Activated naive CD4-positive, alpha-beta T cell treated with anti-CD3 and anti-CD28 coated beads, Interleukin-2, amount 50 U/mL, for 16 hours (primary cell): ENCODE measurements at places on chromosomes 16 and 17.

- no peak for DNase-seq
Observed at GRCh38 chr17:17830740-17831207, 6.0 kb downstream of the SREBF1 start.

DNA sequence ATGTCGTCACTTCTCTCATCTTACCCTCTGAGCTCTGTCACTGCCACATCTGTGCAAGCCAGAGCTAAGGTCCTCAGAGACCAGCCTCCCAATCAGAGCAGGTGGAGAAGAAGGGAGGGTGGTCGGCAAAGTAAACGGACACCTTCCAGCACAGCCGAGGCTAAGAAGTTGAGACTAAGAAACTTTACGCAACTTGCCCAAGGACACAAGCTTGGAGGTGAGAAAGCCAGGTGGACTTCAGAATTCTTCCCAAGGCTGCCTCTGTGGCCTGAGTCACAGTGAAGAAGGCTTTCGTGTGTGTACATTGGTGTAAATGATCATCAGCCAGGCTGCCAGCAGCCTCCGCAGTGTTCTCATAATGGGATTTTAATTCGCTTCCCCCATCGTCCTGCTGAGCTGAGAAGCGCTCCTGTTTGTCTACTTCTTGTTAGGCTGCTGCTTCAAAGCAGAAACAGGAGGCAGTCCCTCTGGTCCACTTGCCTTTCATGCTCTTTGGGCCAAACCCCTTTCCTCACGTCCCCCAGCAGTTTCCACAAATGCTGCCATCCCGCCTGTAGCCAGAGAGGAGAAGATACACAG lies 125.0 kb upstream of the RPL38 start:
- DNase-seq: no peak

DNA sequence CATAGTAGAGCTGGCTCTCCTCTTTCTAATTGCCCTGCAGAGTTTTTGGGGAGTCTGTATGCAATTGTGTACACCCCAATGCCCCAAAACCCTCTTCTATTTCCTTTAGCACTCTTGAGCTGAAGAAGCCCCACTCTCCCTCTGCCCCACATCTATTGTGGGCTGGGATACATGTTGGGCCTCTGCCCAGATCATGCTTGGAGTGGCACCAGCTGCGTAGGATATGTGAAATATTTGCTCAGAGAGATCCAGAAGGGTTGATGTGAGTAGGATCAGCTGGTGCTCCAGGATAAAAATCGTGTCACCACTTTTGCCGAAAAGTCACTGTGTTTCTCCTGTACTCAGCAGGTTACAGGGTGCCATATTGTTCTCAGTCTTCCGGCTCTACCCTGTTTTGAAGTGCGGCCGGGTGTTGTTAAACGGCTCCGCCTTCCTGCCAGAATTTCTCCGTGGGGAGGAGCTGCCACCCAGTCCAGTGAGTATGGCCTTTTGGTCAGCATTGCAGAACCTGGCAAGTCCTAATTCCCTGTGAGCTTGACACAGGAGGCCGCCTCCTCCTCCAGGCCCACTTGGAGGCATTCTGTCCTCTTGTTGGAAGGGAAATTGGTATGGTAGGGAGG lies 664.5 kb downstream of the WWOX start:
- DNase-seq: no peak

DNA sequence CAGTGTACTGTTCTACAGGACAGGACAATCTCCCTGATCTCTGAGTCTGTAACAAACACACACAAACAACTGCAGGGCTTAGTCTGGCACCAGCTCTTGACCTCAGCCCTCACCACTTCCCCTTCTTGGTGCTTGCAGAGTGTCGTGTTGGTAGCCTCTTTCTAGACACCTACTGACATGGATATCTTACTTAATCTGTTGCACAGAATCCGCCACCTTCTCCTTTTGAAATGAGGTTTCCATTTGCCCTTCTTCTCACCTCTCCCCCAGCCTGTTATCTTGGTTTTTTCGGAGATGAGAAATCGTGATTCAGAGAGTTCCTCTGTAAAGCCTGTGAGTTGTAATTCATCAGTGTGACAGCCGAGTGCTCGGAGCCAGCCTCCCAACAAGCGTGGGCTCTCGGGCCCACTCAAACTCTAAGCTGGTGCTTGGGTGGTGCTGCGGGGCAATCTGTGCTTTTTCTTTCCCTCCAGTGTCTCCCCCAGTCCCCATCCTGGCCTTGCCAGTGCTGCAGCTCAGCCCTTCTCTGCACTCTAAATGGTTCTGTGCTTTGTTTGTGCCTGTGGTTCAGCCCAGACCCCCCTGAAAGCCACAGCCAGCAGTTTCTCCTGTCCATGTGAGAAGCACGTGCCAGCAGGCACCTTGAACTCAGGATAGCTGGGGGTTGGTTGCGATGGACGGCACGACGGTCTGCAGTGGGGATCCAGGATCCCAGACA lies 28.1 kb downstream of the KIAA0513 start:
- peak; percentile 49 for DNase-seq
